ENCODE measurements at places on chromosomes 4 and X.

- DNase-seq = no peak
Observed at GRCh38 chr4:52824270-52824602, 37.9 kb upstream of the RASL11B start.

DNA sequence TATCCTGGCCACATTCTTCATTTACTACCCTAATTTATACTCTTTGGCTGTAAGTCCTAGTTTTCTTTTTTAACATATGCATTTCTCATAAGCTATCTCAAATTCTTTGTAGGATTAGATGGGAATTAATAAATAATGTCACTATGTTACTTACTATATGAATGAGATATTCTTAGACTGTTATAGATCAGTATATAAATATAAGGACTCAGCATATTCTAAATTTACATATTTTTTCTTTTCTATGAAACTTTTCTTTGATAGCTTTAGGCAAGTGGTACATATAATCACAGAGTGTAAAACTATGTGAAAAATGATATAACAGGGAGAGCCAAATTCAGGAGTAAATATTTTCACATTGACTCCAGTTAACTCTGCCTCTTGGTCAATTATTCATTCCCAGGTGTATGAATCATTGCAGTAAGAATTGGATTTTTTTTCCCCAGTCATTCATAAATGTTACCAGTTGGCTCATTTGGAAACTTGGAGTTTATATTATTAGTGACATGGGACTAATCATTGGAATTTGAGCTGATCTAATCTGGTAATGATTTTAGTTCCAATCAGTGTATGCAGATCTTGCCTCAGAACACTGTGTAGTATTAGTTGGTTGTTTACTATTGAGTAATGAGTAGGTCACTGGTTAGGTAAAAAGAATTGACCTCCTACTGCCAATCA is 25.3 kb downstream of the FHIP1A start:
- no peak for DNase-seq

DNA sequence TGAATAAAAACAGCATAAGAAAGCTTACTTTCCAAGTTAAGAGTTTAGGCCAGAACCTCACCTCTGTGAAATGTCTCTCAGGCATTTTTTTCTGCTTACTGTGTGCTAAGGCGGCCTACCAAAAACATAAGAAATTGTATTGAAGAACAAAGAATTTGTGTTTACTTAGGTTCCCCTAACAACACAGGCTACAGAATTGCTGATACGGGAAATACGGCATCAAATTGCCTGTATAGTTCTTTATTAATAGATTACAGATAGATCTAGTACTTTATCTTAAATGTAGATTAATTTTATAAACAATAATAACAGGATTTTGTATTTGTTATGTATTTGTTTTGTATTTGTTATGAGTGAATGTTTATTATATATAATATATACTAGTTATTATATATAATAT is 12.9 kb downstream of the ASIC5 start:
- no peak for DNase-seq

- DNase-seq = no peak
Observed at GRCh38 chrX:152810403-152810802, 20.2 kb downstream of the CETN2 start.

DNA sequence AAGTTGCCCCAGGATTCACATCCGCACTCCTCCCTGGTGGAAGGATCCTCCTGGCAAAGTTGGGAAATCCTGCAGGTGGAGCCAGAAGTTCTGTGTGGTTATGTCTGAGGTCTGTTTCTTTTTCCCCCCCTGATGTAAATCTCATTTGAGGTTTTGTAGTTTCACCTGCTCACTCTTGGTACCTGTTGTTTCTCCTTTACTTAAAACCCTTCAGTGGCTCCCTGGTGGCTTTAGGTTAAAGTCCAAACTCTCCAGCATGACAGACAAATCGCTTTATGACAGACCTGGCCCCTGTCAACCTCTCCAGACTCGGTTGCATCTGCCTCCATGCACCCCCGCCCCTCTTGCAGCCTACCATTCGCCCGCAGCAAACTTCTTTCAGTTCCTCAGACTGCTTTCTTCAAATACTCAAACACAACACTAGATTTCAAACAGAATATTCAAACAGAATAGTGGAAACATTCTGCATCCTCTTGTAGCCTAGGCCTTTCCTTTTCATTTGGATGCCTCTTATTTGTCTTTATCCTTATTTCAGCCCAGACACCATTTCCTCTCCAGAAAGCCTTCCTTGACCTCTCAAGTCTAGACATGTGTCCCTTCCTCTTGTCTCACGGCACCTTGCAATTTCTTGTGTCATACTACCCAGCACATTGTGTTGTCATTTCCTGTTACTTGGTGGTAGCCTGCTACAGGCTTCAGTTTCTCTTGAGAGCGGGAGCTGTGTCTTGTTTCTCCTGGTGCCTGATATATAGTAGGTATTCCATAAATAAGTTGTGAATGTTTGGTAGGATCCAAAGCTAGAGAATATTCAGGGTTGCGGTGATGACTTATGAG is 24.8 kb downstream of the IL13RA1 start:
- no peak for DNase-seq

DNA sequence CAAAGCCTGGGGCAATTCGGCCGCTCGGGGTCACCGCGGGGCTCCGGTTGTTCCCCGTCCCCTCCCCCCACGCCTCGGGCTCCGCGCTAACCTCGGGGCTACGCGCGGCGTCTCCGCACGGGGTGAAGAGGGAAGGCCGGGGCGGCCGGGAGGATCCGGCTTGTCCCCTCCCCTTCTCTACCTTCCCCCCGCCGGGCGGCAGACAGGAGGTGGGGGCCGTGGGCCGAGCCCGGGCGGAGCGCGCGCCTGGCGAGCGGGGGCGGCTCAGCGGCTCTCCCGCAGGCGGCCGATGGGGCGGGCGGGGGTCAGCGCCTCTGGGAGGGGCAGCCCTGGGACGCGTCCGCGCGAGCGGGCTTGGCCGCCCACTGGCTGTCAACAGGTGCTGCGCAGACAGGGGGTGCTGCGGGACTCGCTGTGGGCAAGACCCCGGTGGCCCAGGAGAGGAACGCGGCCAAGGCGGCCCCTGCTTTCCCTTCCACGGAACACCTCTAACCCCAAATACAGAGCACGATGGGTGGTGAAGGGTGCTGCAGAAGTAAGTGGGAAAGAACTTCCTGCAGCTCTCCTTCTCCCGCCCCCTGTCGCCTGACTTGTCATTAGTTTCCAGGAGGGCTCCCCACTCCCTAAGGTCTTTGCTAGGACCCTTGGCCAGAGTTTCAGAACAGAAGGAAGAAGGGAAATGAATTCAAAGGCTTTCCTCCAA is at the start of gene PDGFC:
Gene PDGFC, minus strand, starts transcription at position 124 of the 703 bp plus-strand sequence. CDS start 896 bp downstream, outside the sequence.
- peak; percentile 58 for DNase-seq

DNA sequence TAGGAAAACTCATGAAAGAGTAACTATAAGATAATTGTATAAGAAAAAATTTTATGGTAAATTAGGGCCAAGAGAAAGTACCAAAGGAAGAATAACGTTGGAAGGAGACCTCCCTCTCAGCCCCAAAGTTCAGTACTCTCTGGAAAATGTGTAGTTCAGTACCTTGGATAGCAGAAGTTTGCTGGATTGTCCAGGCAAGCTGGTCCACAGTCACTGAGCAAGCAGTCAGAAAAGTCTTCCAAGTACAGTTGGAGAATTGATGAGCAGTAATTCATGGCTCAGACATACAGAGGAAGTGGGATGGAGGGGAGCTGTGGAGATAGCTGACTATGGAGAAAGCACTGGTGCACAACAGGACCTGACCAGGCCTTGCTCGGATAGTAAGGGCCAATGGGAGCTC is 598.2 kb upstream of the NDST4 start:
- no peak for DNase-seq

GRCh38 chrX:107699616-107700015 is 71.3 kb downstream of the PRPS1 start:
- peak; percentile 28 for DNase-seq

DNA sequence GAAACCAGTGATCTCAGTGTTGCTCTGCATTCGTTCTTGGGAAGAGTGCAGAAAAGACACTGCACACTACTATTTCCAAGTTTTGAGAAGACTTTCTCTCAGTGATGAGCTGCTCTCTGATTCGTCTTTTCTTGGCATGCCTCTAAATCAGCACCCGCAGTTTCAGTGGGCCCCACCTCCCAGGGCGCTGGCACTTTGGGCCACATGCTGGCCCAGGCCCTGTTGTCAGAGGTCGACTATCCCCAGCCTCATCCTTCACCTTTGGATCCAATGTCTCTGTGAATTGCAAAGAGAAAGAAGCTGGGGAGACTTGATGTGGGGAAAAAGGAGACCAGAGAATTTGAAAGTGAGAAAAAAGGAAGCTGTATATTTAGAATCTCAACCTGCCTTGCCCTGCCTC is 644.1 kb upstream of the PITX2 start:
- no peak for DNase-seq

GRCh38 chrX:47321386-47321785 is 49.0 kb upstream of the ZNF157 start:
- no peak for DNase-seq

- DNase-seq = no peak
Observed at GRCh38 chr4:36283912-36284465, 2.6 kb downstream of the DTHD1 start.

GRCh38 chr4:186017801-186018200 is 51.2 kb upstream of the TLR3 start:
- no peak for DNase-seq

DNA sequence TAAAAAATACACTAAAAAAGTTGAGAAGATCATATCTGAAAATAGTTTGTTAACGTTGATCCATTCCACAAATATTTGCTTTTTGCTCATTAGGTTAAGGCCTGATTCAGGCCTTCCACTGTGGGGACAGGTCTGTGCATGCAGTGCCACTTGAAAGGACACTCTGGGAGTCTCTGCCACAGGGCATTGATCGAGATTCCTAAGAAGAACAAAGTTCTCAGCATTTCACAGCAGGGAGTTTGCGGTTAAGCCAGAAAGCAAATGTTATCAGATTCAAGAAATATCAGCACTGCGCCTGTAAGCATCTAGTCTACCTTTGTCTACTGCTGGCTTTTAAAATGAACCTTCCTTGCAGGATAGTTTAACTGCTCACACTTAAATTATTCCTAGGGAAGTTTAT is 62.2 kb upstream of the TNIP3 start:
- no peak for DNase-seq

GRCh38 chrX:10795721-10796120 is 175.3 kb upstream of the MID1 start:
- no peak for DNase-seq

GRCh38 chr4:40340030-40340429 is 4.9 kb downstream of the CHRNA9 start:
- no peak for DNase-seq

GRCh38 chr4:119050527-119051090 is 85.0 kb upstream of the MYOZ2 start:
- DNase-seq = no peak

GRCh38 chr4:122588453-122589238 is 32.2 kb downstream of the IL21 start:
- no peak for DNase-seq

DNA sequence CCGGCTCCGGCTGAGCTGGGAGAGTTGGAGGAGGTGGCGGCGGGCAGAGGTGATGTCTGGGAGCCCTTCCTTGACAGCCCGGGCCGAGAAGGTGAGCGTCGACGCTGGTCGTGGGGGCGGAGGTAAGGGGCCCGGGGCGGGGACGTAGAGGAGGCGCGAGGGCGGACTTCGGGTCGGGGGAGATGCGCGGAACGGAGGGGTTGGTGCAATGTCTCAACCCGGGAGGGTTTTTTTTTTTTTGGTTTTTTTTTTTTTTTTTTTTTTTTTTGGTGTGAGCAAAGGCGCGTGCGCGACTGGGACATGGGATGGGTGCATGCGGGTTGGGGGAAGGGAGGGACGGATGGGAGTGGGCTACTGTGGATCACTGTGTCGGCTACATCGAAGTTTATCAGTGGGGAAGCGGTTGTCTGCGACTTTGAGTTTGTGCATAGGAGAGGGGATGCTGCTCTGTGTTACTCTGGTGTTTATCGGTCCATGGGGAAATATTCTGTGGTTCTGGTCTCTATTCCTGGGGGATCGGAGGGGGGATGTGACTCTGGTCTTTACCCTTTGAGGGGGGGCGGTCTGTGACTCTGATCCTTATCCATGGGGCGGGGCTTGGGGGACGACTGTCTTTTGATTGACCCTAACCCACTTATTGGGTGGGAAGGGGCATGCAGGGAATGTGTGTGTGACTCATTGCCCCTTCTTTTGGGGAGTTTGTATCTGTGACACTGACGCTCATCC is 537 bp downstream of the RBM10 start:
- no peak for DNase-seq
